ENCODE measurements at places on chromosomes 5 and 9.

GRCh38 chr9:101671567-101671966 is 66.9 kb downstream of the GRIN3A start:
- no peak for DNase-seq

GRCh38 chr9:30519756-30520155 is 1864.7 kb upstream of the ACO1 start:
- DNase-seq = no peak

DNA sequence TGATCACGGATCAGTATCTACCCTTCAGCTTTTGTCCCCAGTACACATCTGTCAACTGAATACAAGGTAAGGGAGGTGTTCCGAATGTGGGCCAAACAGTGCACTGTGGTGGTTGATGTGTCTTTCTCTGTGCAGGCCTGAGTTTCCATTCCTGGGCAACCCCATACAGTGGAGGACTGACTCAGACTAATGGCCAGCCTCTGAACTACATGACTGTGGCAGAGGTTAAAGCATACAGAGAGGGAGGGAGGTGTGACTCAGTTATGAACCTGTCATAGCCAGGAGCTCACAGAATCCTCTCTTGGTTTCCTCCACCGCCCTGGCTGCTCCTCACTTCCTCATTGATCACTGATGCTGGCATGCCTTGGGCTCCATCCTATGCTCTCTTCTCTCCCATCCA is 136.4 kb upstream of the TAS2R1 start:
- DNase-seq = no peak

DNA sequence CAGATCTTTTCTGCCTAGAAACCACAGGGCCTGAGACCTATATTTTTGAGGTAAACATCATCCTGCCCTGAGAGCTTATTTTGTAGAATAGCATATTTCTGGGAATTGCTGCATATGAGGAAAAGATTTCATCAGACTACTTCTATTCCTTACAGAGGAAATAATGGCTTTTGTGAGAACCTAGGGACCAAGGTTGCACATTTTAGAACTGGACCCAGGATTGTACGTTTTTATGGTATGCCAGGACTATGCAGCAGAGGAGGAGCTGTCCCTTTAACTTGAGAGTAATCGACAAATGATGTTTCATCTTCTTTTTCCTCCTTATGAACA is 2.2 kb upstream of the ALDH1A1 start:
- no peak for DNase-seq

DNA sequence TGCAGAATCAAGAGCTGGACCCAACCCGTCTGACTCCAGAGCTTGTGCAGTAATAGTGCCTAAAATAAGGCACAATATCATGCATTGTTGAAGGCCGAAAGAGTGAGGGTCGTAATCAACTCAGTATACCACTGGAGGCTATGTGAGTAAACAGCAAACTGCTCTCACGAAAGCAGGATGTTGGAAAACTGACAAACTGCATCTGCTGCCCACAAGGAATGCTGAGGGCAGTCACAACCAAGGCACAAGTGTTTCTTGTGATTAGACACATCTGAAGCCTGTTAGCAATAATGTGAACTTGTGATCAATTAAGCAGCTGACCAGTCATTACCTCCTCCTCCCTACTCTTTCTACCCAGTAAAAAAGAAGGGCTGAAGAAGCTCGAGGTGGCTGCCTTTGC is 48.8 kb downstream of the TRPM3 start:
- no peak for DNase-seq

- no peak for DNase-seq
Observed at GRCh38 chr5:142057697-142058056, 44.9 kb upstream of the GNPDA1 start.

- no peak for DNase-seq
Observed at GRCh38 chr9:91836515-91836914, 113.5 kb downstream of the ROR2 start.

DNA sequence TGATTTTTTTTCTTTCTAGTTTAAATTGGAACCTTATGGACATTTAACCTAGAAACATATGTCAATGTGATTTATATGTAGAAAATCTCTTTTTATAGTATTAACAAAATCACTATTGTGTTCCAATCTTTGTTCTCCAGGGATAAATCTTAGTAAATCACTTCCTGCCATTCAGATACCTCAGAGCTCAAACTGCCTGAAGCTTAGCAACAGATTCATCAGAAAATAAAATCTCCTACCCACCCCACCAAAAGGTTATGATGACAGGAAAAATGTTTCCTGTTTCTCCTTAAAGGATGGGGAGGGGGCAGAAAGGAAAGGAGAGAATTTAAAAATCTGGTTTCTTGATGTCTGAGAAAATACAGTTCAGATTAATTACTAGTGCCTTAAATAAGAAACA is 105.0 kb upstream of the TUT7 start:
- DNase-seq = no peak

GRCh38 chr5:112682621-112683061 is 55.0 kb upstream of the APC start:
- no peak for DNase-seq

- DNase-seq = no peak
Observed at GRCh38 chr9:96187151-96187555, 114.8 kb downstream of the HSD17B3 start.

DNA sequence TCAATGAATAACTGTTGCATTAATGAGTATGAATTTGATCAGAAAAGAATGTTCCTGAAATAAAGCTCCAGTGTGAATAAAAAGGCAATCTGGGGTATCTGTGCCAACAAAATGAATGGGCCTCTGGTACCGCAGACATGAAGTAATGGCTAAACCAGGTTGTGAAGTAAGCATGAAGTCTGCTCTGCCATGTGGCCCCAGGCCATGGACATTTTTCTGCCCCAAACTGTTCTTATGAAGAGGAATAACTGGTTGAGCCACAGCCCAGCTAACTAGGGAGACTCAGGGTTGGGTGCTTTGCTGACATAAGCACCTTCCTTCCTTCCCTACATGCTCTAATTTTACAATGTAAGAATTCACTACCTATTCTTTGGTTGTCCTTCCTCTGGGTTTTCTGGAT is 147.4 kb upstream of the LRRTM2 start:
- no peak for DNase-seq

DNA sequence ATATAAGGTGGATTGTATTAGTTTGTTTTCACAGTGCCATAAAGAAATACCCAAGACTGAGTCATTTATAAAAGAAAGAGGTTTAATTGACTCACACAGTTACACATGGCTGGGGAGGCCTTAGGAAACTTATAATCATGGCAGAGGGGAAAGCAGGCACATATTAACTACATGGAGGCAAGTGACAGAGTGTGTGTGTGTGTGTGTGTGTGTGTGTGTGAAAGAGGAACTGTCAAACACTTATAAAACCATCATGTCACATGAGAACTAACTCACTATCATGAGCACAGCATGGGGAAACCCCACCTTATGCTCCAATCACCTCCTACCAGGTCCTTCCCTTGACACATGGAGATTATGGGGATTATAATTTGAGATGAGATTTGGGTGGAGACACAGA is 118.6 kb downstream of the SPEF2 start:
- DNase-seq = peak; percentile 8

GRCh38 chr5:83277953-83278352 is 193.6 kb upstream of the VCAN start:
- no peak for DNase-seq

DNA sequence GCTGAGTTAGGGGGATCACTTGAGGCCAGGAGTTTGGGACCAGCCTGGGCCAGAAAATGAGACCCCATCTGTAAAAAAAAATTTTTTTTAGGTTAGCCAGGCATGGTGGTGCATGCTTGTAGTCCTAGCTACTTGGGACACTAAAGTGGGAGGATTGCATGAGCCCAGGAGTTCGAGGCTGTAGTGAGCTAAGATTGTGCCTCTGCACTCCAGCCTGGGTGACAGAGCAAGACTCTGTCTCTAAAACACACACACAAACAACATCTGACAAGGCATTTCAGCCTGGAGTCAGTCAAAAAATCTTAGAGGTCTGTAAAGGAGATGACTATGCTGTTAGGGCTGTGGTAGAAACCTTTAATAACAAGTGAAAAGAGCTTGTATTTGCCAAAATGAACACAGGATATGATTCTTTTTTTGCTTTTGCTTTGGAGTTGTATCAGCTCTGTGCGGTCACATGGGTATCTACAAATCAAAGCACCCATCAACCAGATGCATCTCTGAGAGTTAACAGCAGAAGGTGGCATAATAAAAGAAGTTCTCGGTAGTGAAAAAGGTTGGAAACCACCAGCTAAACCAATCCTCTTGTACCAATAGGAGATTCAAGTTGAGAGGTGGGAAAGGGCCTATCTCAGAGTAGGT is 3.6 kb upstream of the PSMD5 start:
- DNase-seq = peak; percentile 22

GRCh38 chr5:131959136-131959535 is 13.7 kb upstream of the MEIKIN start:
- DNase-seq = no peak

GRCh38 chr9:116432051-116432450 is 255.1 kb upstream of the TRIM32 start:
- DNase-seq = no peak

GRCh38 chr5:150211156-150212030 is 21.5 kb downstream of the SLC6A7 start:
- DNase-seq = no peak

- no peak for DNase-seq
Observed at GRCh38 chr5:123748239-123748638, 236.3 kb downstream of the CSNK1G3 start.

DNA sequence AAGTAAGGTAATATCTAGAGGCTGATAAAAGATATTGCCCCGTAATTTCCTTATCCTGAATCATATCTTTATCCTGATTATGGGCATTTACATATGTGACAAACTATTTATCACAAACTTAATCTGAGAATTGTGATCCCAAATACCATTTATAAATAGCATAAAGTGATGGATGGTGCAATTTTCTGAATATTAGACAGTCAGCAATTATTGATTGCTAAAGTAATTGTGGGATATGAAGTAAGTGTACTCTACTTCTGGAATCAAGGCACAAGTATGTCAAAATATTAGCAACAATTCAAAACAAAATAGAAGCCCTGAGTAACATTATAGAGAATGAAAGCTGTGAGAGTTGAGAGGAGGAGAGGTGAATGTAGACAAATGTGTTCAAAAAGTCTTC is 361.9 kb upstream of the CDH6 start:
- no peak for DNase-seq

GRCh38 chr5:119276978-119277377 is 78.8 kb upstream of the TNFAIP8 start:
- DNase-seq = no peak

GRCh38 chr5:139049780-139050179 is 148.4 kb downstream of the SIL1 start:
- no peak for DNase-seq

GRCh38 chr9:88710449-88710848 is 175.5 kb downstream of the NXNL2 start:
- no peak for DNase-seq

DNA sequence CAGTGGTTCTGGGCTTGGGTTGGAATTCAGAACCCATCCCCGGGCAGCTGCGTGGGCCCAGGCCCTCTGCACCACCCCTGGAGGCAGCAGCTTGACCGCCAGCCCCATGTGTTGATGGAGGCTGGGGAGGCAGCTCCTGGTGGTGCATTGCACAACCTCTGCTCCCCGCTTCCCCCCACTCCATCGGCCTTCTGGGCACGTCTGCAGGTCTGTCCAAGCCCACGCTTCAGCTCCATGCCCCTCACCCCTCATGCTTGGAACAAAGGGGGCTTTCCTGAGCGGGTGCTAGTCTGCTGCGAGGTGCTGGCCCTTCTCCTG is 1.4 kb downstream of the NCS1 start:
- no peak for DNase-seq

DNA sequence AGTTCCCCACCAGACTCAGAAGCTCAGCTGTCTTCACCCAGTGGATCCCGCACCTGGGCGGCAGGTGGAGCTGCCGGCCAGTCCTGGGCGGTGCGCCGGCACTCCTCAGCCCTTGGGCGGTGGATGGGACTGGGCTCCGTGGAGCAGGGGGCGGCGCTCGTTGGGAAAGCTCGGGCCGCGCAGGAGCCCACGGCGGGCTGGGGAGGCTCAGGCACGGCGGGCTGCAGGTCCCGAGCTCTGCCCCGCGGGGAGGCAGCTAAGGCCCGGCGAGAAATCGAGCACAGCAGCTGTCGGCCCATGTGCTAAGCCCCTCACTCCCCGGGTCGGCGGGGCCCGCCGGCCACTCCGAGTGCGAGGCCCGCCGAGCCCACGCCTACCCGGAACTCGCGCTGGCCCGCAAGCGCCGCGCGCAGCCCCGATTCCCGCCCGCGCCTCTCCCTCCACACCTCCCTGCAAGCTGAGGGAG is 560.0 kb downstream of the BRINP1 start:
- DNase-seq = no peak

GRCh38 chr5:122076050-122076461 is 2.0 kb downstream of the LOX start:
- no peak for DNase-seq

DNA sequence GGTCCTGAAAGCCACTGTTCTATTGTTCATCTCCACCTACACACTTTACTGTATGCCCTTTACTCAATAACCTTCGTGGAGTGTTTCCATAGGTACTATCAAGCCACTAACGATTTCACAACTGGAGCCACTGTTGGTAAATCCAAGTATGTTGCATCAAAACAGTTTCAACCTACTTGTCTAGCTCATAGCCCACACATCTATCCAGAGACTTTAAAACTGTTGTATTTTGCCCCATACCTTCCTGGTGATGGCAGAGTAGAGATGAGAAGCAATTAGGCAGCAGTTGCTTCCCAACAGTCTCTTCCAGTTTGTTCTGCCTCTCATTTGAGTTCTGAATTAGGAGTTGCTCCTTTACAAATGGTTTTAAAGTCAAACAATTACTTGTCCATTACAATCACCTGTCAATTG is 607 bp downstream of the FAXDC2 start:
- no peak for DNase-seq

DNA sequence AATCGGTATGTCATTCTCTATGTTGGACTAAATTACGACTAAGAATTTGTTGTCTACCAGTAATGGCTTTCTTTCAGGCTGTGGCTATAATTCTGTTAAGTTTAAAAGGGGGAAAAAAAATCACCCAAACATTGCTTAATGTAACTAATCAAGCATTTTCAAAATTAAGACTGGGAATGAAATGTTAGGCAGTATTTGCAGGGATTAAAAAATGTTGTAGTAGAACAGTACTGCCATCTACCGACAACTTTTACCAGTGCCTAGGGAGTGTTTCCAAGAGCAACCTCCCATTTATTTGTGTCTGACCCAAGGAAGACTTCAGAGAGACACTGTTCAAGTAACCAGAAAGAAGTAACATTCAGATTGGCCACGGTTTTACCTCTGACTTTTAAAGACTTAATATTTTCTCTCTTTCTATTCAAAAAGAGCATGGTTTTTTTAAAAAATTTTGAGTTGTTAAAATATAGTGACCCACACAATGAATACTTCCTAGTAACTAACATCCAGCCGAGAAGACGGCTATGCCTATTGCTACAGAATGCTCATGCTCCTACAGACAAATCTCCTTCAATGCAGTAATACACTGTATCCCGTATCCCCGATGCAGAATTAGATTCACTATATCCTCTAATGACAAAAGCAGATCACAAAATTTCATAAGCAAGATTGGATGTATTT is 92.4 kb downstream of the ARL15 start:
- DNase-seq = no peak
